Activated CD4-positive, alpha-beta T cell treated with anti-CD3 and anti-CD28 coated beads, Interleukin-2, amount 10 ng/mL, durations not matched to agents 7 days and 5 days (primary cell): ENCODE measurements at places on chromosomes 12 and 14. TPM values are rescaled to one million over a fixed set of nuclear protein-coding genes. Genes with fewer than 3 reads are reported as not detected.

DNA sequence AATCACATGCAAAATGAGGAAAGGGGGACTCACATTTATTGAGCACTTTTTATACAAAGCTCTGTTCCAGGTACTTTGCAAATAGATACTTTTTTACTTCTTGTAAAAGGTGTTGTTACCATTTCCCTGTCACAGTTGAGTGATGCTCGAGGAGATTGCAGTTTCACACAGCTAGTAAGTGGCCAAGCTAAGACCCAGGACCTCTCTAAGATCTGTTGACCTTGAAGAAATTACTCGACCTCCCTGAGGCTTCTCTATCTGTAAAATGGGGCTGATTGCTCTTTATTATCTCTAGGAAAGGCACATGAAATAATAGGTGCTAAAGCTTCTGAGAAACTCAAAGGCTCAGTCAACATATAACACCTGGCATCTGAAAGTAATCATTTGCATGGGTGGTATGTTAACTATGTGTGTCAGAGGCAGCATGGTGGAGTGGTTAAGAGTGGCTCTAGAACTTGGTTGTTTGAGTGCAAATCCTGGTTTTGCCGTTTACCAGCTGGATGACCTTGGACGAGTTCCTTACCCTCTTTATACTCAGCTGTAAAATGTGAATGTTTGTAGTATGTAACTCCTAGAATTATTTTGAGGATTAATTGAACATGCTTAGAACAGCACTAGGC lies 41.5 kb downstream of the IFT81 start:
- DNase-seq = no peak

- no peak for DNase-seq
These were observed 10.4 kb downstream of the SLC15A4 start for GRCh38 chr12:128813392-128813791.

DNA sequence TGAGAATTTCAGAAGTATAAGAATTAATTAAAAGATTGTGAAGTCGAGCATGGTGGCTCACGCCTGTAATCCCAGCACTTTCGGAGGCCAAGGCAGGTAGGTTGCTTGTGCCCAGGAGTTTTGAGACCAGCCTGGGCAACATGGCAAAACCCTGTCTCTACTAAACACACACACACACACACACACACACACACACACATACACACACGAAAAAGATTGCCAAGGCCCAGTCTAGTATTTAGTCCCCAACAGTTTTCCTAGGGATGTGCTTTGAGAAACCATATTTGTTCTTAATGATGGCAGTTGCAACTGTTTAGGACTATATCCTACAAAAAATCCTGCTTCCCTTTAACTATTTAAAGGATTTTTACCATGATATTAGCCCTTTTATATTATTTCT lies 6.0 kb downstream of the TBK1 start:
- no peak for DNase-seq

GRCh38 chr14:61101803-61102548 lies 120.9 kb downstream of the SLC38A6 start:
- no peak for DNase-seq

DNA sequence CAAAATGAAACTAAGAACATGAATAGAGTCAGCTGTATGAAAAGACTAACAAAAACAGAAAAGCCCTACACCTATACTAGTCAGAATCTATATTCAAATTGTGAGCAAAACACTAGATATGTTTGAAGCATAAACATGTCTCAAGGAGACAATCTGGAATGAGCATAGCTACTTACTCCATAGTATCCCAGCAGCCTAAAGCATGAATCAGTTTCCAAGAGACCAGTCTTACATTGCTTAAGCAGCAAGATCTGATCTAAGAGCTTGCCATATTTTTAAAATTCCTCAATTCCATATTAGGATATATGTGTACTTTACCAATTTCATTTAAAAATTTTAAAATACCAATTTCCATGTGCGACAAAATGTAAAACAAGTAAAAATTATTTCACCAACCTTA lies 7.7 kb downstream of the CAPS2 start:
- no peak for DNase-seq

The IAPP gene
- total RNA-seq = not detected
